T-helper 1 cell treated with Interleukin-12 subunit alpha and Interleukin-12 subunit beta and Interleukin-4 antibody, amounts not matched to agents 30 ng/mL and 1 ng/mL, for 36 hours (primary cell): ENCODE measurements at places on chromosomes 7 and 10. TPM values are rescaled to one million over a fixed set of nuclear protein-coding genes. Genes with fewer than 3 reads are reported as not detected.

RNF32 gene
- 3.7 TPM in 2 replicates for total RNA-seq

FAM13C gene
- total RNA-seq = not detected in 2 replicates

CASD1 gene
- 14.6 and 15.9 TPM in 2 replicates for total RNA-seq

SUGCT gene
- total RNA-seq = 0.54 TPM in 1 of 2 replicates, not detected in the other

MMP21 gene
- total RNA-seq = 0.24 and 0.27 TPM in 2 replicates

KCNMA1 gene
- 0.17 and 0.20 TPM in 2 replicates for total RNA-seq

ASB4 gene
- total RNA-seq = not detected in 2 replicates

NKX1-2 gene
- total RNA-seq = not detected in 2 replicates

ASB10 gene
- total RNA-seq = not detected in 2 replicates

UBTD1 gene
- total RNA-seq = 0.90 and 1.5 TPM in 2 replicates
